Dermis blood vessel endothelial cell (primary cell): ENCODE measurements at places on chromosomes 6 and 20.

DNA sequence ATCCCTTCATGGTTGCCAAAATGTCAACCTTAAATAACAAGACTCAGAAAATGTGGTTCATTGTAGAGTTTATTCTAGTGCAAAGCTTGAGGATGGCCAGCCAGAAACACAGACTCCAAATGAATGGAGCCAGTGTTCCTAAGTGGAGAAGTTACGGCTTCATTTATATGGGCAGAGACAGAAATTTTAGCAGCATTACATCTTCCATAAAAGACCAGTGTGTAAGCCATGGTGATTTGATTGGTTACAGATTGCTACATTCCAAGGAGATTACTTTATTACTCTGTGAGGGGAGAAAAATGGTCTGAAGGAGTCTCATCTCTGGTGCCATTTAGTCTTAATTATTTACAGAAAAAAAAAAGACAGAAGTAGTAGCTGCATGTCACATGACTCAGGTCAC lies 97.8 kb downstream of the OTOR start:
- DNase-seq, result no peak

DNA sequence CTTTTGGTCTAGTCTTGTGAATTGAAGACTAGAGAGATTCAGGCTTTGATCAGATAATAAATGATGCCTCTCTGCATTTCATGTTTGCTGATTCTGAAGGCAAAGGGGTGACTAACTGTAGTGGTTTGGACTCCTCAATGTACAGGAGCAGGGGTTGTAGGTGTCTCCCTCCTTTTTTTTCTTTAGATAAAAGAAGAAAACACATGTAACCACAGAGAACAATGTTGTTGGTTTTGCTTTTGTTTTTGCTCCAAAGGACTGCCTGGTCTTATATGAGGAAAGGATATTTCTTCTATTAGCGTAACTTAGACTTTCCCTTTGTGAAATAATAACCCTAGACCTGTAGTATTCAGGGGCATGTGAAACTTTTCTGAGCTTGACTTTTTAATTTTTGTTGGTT lies 53.2 kb downstream of the RFPL4B start:
- no peak for DNase-seq

DNA sequence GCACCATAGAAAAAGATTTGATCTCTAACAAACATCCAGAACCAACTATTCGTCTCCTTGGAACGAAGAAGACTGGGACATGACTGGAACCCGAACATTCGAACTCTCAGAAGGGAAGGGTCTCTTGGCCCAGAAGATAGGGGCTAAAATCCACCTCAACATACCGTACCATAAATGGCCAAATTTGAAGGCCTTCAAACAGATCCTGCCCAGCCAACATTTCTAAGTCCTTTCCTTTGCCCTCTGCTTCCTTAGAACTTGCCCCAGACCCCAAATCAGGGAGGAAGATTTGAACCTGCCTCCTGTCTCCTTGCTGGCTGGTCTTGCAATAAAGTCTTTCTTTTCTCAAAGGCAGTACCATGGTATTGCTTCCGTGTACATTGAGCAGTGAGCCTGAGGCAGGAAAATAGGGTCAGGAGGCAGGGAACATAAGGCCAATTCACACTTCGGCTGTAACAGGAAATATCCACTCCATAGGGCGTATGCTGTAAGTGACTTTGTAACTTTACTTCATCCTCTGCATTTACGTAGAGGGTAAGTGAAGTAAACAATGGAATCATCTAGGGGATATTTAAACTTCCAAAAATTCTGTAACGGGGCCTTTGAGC lies 1.8 kb upstream of the PXDC1 start:
- peak; percentile 94 for DNase-seq

GRCh38 chr6:14912226-14912625 lies 333.6 kb upstream of the JARID2 start:
- no peak for DNase-seq

GRCh38 chr6:96942676-96943075 lies 18.1 kb downstream of the KLHL32 start:
- no peak for DNase-seq
